Activated CD4-positive, alpha-beta T cell treated with anti-CD3 and anti-CD28 coated beads for 4 hours (primary cell): ENCODE measurements at places on chromosomes 2 and 18.

DNA sequence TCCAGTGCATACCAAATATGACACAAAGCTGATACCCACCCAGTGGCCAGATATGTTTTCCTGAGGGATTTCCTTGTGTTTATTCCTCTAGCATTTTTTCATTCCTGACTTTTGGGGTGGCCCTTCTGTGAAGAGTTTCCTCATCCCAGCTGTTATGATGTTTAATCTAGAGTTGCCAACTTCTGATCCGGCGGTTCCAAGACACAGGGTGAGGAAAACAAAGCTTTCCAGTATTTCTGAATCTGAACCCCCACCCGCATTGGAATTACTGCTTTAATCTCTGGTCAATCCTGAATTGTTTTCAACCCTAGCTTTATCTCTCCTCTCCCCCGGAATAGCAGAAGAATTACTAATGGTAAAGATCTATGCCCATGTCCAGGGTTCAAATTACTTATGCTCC, 39.2 kb upstream of the PNPT1 start:
- DNase-seq = no peak

DNA sequence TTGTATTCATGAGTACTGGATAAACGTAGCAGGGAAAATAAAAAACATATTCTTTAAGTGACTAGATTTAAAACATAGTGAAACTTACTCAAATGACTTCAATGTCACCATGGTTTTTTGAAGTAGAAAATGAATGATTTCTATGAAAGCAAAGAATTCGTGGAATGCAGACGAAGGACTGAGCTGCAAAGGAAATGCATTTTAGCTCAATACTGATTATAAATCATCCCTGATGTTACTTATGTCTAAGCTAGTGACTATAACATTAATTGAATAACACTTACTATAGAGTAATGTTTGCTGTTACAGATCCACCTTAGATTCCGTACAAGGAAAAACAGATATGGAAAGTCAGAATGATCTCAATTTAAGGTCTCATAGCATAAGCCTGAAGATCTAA, 1257.7 kb upstream of the CDH2 start:
- DNase-seq = no peak

- no peak for DNase-seq
These were observed 15.0 kb upstream of the KLF7 start for GRCh38 chr2:207180741-207181140.

- DNase-seq = no peak
These were observed 364.1 kb downstream of the ALK start for GRCh38 chr2:29557268-29557667.

DNA sequence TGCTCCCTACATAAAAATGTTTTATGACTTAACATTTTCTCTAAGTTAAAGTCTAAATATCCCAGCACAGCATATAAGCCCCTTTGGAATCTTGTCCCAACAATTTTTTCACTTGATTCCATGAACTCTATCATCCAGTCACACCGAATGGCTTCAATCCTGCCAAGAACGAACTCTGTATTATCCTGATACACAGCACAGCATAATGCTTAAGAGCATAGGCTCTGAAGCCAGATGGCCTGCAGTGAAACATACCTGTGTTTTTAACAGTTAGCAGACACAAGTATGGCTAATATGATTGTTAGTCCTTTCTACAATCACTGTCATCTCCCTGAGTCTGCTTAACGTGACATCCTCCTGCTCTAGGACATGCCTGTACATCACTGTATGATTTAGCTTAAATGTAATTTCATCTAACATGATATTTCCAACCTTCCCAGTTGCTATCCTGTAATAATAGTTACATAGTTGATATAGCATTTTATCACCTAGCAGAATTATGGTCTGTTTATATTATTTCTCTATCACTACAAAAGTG, 669.5 kb downstream of the ERBB4 start:
- no peak for DNase-seq

DNA sequence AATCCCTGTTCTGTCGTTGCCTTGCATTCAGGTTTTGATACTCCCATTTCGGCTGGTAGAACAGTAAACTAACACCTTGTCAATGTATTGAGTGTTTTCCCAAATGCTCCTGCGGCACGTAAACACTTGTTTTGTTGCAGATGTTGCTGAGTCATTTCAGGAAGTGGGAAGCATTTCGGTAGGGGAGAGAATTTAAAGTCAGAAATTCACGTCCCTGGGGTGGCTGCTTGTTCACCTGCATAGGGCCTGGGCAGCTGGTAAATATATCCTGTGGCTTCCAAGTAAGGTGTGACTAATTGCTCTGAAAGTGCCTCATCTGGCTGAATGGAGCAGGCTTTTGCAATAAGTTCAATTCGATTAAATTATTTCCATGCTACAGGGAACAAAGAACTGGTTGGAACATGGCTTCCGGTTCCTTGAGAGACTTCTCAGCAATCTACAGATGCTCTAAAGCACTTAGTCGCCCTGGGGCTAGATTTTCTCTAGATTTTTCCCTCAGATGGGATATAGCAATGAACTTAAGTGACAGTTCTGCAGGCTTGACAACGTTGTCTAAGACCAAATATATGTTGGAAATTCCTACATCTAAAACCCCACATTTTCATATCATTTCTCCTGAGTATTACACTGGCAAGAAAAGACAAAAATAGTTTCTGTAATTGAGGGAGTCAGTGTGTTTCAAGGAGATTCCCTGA, 5.2 kb downstream of the GALR1 start:
- no peak for DNase-seq

DNA sequence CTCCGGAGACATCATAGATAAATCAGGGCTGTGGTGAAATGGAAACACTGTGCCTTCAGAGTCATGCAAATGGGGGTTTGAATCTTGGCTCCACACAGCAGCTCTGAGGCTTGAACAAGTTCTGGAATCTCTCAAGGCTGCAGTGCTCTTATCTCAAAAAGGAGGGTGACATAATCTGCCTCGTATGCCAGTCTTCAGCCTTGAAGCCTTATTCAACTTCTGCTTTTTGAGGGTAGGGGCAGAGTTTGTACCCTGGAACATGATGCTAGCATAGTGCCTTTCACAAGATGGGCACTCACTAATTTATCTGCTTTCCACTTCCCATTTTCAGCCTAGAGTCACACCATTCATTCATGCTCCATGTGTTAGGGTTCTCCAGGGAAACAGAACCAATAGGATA, 42.3 kb downstream of the GATA6 start:
- no peak for DNase-seq

GRCh38 chr2:241314226-241315092, 1.0 kb downstream of the HDLBP start:
- no peak for DNase-seq
